ENCODE measurements at places on chromosomes 1 and 21.

DNA sequence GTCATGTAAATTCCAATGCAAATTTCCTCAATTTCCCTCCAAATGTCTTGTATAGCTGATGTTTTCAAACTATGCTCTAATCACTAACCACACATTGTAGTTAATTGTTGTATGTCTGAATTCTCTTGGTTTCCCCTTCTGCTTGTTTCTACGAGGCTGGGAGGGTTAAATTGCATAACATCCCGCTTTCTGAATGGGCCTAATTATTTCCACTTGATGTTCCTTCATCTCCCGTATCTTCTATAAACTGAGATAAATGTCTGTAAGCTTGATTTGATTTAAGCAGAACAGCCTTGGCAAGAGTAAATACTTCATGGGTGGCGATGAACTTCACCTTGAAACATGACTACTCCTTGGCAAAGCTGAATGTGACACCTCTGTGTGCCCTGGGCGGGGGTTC lies 72.2 kb downstream of the SERINC2 start:
- no peak for DNase-seq

DNA sequence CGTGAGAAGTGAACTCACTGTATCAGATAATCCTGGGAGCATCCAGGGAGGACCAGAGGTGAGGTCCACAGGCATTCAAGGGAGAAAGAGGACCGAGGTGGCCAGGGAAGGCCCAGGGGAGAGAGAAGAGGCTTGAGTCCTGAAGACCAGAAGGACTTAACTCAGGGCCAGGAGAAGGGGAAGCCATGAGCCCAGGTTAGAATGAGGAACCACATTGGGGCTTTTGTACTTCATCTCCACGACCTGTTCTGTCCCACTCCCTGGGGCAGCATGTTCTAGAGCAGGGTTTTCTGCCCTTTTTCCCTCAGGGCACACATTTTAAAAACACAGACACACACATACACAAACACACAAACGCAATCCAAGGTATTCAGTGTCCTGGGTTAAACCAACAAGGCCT lies 8.4 kb downstream of the LGR6 start:
- DNase-seq: no peak

DNA sequence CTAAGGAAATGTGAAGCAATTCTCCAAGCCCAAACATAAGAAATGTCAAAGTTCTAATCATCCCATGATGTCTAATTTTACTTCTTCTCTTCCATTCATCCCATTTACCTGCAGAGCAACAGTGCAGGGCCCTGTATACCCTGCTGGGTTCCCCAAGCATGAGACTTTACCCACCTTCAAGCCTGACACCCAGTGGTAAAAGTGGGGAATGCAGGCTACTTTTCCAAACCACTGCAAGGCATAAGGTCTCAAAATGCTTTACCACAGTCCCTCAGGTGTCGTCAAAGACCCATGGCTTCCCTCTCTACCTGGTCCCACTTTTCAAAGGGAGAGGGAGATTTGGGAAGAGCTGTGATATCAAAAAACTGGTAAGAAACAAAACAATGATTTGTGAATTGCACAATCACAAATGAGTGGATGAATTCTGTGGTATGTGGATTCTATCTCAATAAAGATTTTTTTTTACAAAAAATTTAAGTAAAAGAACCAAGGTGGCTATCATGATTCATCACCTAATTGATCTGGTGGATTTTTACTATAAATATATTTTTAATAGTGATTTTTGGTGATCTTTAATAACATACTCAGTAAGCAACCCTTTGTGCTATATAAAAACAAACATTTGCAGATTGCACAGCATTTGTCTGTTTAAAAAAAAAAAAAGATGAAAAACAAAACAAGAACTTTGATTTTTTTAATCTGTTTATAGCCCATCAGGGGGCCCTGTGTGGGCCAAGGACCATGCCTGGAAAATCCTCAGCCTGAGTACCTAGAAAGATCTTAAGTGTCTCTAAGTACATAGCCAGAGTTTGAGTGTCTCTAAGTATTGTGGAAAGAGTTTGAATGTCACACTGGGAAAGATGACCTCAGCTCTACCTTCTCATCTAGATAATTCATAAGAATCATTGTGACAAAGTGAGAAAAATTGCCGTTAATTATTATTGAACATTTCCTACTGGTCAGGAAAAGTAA lies 73.1 kb upstream of the GJB5 start:
- peak; percentile 34 for DNase-seq

DNA sequence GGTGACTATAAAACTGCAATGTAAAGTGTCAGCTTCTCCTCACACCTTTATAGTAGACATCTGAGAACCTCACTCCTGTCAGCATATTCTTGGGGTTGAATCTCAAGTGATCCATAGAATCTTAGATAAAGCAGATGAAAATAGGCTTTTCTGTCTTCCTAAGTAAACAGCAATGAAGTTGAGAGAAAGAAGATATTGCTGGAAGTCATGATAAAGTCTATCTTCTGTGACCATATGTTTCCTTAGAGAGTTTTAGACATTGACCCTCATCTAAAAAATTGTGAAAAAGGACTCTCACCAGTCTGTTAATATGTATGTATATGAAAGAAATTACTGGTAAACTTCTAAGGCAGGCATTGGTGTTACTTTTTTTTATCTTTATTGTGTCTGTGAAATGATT lies 66.8 kb downstream of the LIPI start:
- no peak for DNase-seq

DNA sequence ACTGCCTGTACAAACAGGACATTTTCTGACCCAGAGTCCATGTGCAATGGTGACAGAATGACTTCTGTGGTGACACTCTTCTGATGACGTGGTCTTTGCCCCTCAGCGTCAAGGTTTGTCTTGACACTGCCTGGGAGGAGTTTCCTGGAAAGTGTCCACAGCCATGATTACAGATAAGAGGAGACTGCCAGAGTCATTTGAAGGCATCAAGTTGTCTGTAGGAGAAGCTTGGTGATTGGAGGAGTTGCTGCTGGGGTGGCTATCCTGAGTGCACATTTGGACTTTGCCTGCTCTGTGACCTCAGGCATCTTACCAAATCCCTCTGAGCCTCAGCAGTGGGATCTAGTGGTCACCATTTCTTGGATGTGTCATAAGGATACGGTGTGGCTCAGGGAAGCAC lies 17.7 kb downstream of the TCHHL1 start:
- DNase-seq: no peak

DNA sequence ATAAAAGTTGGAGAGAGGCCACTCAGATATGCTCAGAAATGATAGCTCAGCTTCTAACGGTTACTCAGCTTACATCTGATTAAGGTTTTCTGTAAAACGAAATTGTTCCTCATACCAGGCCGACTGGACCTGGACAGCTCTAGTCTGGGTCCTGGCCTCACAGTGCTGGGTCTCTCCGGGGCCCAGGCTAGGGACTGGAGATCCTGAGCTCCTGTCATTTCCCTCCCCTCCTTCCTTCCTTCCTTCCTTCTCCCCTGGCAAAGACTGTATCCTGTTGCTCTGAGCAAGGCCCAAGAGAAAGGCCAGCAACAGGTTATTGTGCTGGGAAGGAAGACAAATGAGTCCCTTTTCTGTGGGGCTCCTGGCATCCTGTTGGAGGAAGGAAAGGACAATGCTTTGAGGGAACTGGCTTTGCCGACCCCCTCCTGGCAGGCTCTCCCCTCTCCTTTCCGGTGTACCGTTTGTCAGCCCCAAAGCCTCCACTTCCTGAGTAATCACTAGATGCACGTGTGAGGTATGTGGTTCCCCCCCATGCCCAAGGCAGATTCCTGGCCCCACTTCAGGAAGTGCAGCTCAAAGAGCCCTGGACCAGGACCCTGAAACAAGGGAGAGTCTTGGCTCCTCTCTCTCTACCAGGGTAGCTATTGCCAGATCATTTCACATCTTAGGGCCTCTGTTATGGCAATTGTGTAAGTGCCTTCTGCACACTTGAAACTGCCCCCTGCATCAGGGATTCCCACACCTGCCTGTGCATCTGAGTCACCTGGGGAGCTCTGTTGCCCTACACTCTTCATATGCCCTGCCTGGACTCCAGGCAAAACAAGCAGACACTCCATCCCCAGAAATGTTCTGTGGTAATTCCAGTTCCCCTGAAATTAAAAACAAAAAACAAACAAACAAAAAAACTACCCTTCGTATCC lies 212.7 kb upstream of the FGGY start:
- DNase-seq: no peak

- no peak for DNase-seq
Observed at GRCh38 chr1:47030170-47030805, 6.8 kb downstream of the CYP4X1 start.

DNA sequence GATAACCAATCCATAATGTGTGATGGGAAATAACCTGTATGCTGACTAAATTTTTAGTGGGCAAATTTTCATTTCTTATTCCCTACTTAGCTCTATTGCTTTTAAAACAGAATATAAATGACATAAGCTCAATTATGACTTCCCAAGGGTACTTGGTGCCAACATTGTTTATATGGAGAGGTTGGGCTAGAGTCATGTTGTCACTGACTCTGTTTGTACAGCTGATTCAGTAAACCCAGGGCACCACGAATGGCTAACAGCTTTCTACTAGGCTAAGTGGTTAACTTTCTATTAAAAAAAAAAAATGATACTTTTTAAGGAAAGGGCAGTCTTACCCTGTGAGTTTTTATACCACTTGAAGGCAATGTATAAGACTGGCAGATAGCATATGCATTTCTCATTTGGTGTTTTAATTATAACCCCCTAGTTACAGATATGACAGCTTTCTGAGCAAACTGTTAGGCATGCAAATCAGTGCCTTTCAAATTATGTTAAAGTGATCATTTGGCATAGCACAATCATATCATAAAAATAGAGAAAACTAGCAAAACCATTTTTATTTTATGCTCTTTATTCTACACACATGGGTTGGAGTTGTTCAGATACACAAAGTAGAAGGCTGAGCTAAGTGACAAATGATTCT lies 147.1 kb downstream of the DNM3 start:
- DNase-seq: no peak

DNA sequence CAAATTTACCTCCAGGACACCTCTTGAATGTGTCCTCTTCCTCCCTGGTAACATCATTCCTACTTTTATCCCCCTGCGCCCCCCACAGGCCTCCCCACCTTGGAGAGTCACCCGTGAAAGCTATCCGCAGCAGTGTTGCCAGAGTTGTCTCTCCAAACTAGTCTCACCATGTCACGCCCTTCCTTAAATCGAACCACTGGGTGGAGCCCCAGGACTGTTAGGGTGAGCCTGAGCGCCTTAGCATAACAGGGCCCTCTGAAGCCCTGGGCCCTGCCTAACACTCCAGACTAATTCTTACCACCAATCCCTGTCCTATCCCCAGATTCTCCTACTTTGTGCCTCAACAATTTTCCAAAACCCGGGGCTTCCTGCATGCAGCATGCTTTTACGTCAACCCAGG lies 35.0 kb downstream of the HSD3B2 start:
- no peak for DNase-seq

GRCh38 chr1:74703386-74704182 lies 29.3 kb downstream of the CRYZ start:
- DNase-seq: no peak

- peak; percentile 39 for DNase-seq
Observed at GRCh38 chr1:9294910-9295636, 2.4 kb downstream of the SPSB1 start.

DNA sequence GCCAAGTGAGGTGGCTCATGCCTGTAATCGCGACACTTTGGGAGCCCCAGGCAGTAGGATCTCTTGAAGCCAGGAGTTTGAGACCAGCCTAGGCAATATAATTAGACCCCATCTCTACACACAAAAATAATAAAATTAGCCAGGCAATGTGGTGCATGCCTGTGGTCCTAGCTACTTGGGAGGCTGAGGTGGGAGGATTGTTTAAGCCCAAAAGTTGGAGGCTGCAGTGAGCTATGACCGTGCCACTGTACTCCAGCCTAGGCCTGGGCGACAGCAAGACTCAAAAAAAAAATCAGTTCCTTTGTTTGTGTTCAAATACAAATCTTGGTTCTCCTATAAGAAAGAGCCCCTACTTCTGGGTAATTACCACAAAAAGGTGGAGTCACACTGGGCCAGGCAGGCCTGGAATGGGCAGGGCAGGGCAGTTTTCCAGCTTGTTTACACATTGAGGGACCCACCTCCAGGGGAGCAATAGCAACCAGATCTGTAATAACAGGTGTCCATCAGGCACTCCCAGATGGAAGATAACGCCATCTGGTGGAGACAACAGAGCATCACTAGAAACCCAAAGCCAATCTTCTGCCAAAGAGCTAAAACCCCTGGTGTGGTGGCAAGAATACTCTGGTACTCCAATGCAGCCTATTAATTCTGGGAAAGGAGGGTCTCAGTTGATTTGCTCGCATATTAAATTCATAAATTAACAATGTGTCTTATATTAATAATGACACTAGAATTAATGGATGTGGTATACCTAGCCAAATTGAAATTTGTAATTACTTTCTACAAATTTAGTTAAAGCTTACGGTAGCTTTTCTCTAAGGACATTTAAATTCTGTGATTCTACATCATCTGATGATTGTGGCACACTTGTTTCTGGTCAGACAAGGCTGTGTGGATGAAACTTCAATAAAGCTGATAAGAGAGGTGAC lies 13.2 kb downstream of the PPP1R15B start:
- DNase-seq: peak; percentile 93

DNA sequence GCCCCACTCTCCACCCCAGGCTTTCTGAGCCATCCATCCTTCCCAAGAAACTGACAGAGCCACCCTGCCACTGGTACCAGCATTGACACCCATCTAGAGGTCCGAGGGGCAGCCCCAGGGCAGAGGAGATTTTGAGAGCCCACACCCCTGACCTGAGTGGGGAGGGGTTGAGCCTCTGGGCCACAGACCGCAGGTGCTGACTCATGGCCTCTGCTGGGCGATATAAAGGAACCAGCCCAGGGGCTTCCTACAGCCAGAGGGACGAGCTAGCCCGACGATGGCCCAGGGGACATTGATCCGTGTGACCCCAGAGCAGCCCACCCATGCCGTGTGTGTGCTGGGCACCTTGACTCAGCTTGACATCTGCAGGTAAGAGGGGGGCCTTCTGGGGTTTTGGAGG lies at the start of gene PADI4:
TSS of gene PADI4 (plus strand) at position 252 of the 400 bp plus-strand sequence. CDS start at position 278, 26 bp downstream.
- DNase-seq: no peak

GRCh38 chr1:226436855-226437491 lies 29.1 kb upstream of the PARP1 start:
- DNase-seq: no peak

DNA sequence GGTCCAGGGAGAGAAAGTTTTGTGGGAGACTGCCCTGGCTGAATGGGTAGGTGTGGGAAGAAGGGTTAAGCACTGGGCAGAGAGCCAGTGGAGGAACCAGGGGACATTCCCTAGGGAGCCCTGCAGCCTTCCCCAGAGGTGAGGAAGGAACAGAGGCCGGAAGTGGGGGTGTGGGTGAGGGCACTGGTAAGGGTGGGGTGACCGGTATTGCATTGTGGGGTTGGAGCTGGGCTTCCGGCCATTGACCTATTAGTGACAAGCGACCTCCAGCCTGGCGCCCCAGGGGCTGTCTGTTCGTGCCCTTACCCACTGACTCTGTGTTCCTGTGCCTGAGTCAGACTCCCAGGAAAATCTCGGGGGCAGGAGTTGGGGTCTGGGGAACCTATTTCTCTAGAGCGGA lies 3.5 kb upstream of the TSPAN1 start:
- DNase-seq: no peak

DNA sequence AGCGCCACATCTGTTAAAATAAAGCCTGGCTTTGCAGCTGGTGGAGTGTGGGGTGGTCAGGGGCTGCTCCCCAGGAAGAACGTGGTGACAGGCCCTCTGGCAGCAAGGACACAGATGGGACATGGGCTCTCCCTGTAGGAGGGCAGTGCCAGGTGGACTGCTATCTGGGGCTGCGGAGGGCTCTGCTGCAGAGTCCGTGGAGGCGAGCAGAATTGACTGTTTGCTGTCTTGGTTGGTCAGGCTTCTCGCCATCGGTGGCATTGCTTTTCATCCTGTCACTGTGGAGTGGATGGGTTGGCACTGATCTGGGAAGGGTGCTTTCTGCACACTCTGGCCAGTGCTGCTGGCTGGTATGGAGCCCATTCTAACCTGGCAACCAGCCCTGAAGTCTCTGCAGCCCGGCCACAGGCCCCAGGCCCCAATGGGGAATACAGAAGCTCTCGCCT lies 103.0 kb downstream of the LAMC2 start:
- DNase-seq: no peak

Data from ACHN (cell line).